Inflammatory macrophage treated with lipopolysaccharide for 1 hour (primary cell): ENCODE measurements at places on chromosomes 2 and 18.

DNA sequence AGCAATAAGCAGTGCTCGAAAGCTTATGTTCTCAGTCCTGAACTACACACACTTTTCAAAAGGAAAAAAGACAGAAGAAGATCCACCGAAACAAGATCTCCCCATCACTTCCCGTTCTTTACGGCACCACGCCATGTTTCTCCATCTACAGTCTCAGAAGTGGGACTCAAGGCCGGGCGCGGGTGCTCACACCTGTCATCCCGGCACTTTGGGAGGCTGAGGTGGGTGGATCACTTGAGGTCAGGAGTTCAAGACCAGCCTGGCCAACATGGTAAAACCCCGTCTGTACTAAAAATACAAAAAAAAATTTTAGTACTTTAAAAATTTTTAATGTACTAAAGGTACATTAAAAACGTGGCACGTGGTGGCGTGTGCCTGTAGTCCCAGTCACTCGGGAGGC is 31.2 kb downstream of the ZNF516 start:
- no peak for DNase-seq

DNA sequence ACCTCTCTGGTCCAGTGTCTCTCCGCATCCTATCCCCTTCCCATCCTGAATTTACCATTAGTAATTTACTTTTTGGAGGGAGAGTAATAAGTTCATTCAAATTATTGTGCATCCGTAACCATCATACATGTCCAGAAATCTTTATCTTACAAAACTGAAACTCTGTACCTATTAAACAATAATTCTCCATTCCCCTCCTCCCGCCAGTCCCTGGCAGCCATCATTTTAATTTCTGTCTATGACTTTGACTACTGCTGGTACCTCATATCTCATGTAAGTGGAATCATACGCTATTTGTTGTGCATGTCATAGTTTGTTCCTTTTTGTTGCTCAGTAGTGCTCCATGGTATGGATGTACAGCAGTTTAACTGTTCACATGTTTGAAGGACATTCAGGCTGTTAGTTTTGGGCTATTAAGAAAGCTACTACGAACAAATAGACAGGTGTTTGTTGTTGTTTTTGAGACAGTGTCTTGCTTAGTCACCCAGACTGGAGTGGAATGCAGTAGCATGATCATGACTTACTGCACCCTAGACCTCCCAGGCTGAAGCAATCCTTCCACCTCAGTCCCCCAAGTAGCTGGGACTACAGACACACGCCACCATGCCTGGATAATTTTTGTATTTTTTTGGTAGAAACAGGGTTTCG is 2.0 kb downstream of the LIMS1 start:
- DNase-seq, result peak; percentile 3

DNA sequence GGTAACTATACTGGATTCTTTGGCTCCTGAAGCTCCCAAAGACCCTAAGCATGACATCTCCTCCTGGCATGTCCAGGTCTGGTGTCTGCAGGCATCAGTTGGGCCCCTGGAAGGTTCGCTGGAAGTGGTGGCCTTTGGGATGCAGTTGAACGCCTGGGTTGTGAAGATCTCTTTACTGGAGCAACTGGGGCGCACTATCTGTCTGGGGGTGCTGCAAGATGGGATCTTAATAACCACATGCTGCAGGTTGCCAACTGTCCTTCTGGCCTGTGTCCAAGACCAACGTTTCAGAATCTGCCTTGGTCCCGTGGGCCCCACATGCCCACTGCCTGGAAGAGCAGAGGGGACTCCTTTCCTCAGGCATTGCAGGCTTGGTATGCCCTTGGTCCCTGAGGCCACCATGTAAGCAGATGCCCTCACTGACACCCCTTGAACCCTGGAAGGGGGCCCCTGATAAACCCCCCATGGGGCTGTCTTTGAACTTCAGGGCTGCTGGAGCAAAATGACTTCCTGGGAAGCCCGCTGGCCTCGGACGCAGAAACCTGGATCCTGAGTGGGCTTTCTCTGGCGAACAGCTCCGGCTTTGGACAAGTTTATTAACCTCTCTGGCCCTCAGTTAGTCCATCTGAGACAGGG is 101.9 kb downstream of the TWIST2 start:
- no peak for DNase-seq

DNA sequence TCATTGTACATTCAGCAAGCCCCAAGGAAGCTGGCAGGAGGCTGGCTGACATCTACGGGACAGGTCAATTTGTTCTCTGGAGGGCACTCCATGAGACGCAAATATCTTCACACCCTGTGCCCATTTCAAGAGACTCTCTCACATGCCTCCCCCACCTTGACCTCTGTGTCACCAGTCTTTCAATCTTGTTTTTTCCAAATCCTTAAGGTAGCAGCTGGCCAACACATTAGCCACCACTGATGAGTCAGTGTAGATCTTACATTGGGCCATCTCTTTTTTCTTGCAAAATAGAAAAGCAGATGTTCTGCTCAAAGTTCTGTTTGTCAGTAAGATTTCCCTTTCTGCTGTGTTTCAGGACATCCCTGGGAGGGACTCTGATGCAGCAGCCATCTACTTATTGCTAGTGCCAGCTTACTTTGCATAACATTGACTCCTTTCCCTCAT is 1.7 kb upstream of the DPP4 start:
- DNase-seq, result peak; percentile 54

DNA sequence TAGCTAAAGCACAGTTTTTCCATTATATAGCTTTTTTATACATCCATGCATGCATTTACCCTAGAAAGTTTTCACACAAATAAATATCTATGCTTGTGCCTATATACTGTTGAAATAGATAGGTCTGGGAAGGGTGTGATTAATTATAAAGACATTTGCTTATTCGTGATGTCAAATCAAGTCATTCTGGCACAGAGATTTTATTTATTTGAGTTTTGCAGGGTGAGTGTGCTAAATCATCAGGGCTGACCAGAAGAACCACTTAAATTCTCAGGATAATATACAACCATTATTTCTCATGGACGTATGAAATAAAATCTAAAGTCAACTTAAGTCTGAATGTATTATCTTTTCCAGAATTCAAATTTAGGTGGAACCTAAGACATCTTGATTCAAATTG is 295.5 kb downstream of the EPHA4 start:
- no peak for DNase-seq

- no peak for DNase-seq
Measured at GRCh38 chr2:240404174-240404852, 31.1 kb upstream of the GPC1 start.

GRCh38 chr18:3209859-3210569 is 9.8 kb downstream of the MYOM1 start:
- DNase-seq, result no peak

- DNase-seq, result no peak
Measured at GRCh38 chr18:11005528-11005927, 143.8 kb downstream of the PIEZO2 start.

DNA sequence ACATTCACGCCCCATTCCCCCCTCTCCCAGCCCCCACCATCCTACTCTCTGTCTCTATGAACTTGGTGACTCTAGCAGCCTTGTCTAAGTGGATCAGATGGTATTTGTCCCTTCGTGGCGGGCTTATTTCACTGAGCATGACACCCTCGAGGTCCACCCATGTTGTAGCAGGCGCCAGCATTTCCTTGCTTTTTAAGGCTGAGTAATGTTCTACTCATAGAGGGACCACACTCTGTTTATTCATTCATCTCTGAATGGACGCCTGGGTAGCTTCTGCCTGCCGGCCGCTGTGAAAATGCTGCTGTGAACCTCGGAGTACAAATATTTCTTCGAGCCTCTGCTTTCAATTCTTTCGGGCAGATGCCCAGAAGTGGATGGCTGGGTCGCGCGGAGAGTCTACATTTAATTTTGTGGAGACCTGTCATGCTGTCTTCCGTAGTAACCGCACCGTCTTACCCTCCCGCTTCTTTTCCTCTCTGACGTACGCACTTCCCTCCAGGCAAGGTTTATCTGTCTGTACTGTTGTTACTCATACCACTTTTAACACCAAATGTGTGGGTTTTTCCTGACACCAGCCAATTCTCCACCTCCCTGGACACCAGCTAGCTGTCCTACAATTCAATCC is 5.6 kb downstream of the CROCC2 start:
- DNase-seq, result no peak

DNA sequence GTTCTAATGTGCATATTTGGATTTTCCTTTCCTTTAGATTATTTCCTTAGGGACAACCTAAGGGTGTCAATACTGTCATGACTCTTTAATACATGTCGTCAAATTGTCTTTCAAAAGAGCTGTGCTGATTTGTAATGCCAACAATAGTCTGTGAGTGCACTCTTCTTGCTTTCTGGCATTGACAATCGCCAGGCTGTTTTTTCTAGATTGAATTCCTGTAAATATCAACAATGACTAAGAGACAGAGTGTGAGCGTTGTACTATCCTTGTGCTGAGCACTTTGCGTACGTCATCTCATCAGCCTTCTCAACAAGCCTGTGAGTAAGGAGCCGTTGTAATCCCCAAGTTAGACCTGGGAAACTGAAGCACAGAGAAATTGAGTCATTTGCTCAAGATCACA is 96.0 kb downstream of the ACOXL start:
- DNase-seq, result no peak

GRCh38 chr2:156483741-156484173 is 47.6 kb downstream of the GPD2 start:
- DNase-seq, result no peak

- no peak for DNase-seq
Measured at GRCh38 chr2:179098080-179098689, 48.2 kb upstream of the CCDC141 start.

- no peak for DNase-seq
Measured at GRCh38 chr2:101253703-101254450, 1.2 kb downstream of the CNOT11 start.

DNA sequence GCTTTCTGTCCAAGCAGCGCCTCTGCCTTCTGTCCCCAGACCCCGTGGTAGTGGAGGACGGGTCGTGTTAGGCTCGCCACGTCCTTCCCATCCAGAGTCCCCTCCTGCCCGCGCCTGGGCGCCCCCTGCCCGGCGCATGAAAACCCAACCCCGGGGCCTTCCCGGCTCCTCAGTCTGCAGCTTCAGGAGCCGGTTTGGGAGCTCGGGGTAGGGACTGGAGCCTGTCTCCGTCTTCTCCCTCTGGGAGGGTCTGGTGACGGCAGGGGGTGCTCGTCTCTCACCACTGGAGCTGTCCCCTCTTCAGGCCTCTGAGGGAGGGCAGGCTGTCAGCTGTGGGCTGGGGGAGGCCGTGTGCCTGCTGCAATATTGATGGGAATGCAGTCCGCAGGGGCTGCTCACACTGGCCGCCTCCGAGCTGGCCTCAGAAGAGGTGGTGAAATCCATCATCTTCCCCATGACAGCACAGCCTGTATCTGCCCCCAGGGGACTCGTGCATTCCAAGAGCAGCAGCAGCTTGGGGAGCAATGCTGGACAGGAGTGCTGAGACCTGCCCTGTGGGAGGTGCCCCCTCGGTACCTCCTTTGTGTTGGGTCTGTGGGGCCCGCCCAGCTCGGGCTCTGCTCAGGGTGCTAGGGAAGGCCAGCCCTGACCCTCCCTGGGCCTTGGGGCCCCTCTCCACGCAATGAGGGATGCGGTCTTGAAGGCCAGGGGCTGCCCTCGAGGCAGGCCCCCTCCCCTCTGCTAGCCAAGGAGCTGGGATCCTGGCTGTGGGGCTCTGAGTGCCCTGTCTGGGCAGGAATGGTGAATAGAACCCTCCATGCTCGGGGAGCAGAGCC is 17.8 kb upstream of the KLHL30 start:
- DNase-seq, result no peak

DNA sequence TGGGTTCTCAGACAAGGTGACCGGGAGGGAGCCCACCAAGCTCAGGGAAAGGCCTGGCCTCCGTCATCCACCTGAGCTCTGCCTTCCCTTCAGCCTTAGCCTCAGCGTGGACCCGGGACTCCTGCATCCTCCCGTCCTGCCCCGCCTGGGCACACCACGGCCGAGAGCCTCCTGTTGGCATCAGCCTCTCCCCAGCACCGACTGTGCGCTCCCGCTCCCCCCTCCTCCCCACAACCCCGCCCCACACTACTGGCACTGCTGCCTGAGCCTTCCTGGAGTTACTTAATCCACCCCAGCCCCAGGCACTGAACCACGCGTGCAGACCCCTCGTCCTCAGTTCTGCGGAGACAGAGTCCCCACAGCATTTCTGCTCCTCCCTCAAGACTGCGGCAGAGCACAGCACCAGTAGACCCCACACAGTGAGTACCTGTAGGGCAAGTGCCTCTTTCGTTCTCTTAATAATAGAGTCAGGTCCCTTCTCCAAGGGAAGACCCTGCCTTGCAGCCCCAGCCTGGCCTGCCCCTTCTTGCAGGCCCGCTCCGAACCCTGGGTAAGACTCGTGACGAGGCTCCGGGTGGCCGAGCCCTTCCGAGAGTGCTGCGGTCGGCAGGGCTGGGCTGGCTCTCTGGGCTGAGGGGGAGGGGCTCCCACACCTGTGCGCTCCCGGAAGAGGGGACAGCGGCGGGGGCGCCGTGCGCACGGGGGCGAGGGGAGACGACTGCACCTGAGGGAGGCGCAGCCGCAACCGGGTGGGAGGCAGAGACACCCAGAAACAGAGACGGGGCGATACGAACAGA is at the start of gene AMER3:
Gene AMER3, plus strand, starts transcription at position 285 of the 797 bp plus-strand sequence. CDS start 6,533 bp downstream, outside the sequence.
- DNase-seq, result no peak

DNA sequence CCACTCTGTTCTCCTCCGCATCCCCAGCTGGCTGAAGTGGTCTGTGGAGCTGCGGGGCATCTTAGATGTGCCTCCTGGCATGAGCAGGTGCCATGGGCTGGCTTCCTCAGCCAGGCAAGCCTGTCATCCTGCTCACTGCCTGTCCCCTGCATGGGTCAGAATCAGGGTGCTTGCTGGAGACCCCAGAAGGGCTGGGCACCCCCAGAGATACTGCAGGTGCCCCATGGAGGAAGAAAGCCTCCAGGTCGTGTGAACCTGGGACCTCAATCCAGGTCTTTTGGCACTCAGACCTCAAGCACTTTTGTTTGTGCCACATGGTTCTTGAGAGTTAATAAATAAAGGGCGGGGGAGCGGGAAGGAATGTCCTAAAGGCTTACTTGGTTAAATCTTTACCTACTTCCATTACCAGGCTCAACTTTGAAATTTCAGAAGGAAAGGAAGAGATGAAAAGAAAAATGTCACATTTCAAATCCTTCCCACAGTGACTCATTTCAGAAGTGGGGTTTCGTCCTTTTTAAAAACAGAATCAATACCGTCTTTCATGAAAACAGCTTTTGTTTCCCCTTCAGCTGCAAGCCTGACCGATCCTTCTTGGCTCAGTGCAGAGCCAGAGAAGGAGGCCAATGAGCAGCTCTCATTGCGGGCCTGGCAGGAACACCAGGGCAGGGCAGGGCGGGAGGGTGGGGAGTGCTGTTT is 69.9 kb downstream of the RHOB start:
- DNase-seq, result no peak

GRCh38 chr2:46950314-46950713 is 34.7 kb upstream of the MCFD2 start:
- no peak for DNase-seq

DNA sequence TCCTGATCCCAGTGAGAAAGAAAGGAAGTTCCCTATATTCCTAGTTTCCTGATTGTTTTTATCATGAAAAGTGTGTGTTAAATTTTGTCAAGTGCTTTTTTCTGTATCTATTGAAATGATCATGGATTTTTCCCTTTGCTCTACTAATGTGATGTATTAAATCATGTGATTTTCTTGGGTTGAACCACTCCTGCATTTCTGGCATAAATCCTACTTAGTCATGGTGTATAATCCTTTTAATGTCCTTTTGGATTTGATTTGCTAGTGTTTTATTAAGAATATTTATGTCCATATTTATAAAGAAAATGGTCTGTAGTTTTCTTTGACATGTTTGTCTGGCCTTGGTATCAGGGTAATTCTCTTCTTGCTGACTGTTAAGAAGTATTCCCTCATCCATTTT is 87.3 kb upstream of the CNGA3 start:
- DNase-seq, result no peak

- no peak for DNase-seq
Measured at GRCh38 chr18:25144820-25145219, 207.1 kb downstream of the ZNF521 start.

GRCh38 chr18:79692056-79692455 is 12.5 kb downstream of the CTDP1 start:
- DNase-seq, result no peak
